Amniotic stem cell (primary cell): ENCODE measurements at places on chromosomes 7 and 10.
A peak's percentile ranks its signal among the peaks of the same experiment; 100 is the strongest.

- no peak for DNase-seq
These were observed 5.8 kb upstream of the FHIP2A start for GRCh38 chr10:114815791-114816190.

DNA sequence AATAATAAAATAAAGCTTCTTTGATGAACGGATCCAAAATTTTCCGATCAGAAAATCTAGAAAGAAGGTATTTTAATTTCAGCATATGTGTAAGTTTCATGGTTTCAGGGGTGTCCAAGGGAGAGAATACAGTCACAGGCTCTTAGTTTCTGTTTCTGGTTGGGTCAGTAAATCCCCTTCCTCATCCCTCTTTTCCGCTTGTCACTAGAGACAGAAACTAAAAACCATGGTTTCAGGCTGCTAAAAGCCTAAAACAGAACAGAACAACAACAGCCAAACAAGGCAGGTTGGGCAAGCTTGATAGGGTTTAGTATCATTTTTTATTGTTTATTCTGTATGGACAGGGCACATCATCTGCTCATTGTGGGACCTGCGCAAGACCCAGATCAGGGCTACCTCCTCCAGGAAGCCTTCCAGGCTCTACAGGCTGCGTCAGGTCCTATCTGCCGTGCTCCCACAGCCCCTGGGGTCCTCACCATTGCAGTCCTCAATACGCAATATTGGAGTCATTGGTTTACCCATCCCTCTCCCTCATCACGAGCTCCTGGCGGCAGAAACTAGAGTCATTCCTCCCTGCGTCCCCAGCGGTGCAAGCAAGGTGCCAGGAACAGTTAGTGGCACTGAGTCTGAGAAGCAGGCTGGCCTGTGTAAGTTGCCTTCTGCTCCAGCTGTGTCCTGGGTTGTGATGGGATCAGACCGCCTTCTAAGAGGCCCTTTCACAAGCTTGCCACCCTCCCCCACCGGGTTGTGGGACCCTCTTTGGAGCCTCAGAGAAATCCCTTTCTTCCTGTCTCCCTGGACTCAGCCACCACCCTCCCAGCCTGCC lies 70.2 kb upstream of the CUX1 start:
- DNase-seq, result no peak

DNA sequence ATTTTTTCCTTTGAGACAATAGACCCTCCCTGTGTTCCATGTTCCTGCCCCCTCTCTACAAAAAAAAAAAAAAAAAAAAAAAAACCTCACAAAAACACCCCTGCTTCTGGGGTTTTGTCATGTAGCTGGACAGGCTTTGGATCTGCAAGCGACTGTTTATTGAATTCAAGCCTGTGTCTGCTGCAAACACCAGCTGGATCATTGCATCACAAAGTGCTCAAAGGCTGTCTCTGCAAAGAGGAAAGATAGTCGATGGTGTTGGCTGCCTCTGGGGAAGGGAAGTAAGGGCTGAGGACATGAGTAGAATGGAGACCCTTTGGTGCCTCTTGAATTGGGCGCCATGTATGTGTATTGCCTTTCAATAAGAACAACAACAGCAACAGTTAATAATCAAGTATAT lies 471.2 kb downstream of the PLXNA4 start:
- no peak for DNase-seq

DNA sequence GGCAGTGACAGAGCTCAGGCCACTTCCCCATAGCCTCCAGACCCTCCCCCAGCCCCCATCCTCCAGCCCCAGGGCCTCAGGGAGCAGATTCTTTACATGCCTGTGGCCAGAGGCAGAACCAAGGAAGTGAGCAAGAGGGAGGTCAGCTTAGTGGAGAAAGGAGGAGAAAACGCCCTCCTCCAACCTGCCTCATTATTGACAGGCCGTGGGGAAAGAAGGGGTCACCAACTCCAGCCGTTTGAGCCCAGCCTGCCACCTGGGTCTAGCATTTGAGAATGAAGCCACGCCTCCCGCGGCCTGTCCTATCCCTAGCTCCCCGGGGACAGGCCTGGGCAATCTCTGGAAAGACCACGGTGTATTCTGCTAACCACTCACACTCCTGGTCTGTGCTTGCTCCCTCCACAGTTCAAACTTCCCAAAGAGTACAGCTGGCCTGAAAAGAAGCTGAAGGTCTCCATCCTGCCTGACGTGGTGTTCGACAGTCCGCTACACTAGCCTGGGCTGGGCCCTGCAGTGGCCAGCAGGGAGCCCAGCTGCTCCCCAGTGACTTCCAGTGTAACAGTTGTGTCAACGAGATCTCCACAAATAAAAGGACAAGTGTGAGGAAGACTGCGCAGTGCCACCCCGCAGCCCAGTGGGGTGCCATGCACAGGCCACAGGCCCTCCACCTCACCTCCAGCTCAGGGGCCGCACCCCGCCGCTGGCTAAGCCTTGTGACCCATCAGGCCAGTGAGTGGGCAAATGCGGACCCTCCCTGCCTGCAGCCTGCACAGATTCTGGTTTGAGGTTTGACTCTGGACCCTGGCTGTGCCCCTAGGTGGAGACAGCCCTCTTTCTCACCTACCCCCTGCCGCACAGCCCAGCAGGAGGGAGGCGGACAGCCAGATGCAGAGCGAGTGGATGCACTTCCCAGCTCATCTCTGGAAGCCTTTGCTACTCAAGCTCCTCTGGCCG lies 14.3 kb upstream of the TRIM8 start:
- peak; percentile 39 for DNase-seq

DNA sequence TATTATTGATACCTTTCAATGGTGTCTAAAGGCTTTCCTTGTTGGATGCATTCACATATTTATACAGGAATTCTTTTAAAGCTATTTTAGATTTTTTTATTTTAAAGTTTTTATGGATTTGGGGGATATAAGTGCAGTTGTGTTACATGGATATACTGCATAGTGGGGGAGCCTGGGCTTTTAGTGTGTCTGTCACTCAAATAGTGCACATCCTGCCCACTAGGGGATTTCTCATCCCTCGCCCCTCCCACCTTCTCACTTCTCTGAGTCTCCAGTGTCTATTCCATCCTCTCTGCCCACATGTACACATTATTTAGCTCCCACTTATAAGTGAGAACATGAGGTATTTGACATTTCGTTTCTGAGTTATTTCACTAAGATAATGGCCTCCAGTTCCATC lies 154.0 kb upstream of the MKI67 start:
- DNase-seq, result no peak

DNA sequence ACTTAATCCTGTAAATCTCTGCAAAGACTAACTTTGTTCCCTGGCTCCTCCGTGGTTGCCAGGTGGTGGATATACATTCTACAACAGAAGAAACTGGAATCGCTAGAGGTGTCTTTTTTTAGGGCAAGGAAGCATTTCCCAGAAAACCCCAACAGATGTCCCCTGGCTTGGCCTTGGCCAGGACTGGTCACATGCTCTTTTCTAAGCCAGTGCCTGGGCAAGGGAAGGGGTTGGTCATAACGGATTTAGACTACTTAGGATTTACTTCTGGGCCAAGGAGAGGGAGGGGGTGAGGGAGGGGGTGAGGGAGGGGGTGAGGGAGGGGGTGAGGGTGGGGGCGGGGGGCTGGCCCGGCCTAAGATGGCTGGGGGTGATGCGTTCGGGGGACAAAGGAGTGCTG lies 105.7 kb downstream of the SNX10 start:
- DNase-seq, result no peak

DNA sequence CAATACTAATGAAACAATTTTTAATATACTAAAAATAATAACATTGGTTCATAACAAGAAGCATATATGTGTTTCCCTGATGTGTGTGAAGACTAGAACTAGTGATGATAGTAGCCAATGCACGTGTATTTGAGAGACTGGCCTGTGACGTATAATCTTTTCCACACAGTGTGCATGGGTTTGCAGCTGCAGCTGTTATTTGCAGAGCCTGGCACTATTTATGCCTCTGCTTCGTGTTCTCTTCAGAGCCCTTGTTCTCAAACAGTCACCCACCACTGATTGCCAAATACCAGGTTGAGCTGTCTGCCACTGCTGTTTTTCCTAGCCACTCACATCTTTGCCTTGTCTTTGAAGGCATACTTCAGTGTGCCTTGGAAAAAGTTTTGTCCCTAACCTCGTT lies 531.7 kb downstream of the ETV1 start:
- no peak for DNase-seq

GRCh38 chr7:116348346-116348745 lies 138.0 kb downstream of the TES start:
- no peak for DNase-seq

DNA sequence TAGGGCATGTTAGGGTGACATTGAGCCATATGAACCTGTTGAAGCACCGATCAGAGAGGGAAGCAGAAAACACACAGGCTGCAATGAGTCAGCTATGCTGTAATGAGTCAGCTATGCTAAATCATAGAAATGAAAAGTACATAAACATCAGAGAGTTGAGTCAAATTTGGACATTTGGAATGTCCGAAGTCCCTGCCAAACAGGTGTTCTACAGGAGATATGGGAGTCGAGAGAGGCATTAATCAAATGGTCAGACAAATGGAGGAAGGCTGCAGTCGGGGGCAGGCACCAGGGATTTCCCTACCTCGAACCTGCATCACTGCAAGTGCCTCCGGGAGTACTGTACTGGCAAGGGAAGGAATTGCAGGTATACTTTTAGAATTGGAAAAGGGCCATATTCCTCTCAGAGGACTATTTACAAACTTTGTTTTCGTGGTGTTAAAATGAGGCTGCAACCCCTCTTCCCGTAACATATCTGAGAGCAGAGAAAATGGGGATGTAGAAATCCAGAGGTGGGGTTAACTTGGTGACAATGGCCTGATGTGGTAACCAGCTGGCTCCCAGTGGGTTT lies 8.8 kb upstream of the ZC3HAV1 start:
- DNase-seq, result no peak

DNA sequence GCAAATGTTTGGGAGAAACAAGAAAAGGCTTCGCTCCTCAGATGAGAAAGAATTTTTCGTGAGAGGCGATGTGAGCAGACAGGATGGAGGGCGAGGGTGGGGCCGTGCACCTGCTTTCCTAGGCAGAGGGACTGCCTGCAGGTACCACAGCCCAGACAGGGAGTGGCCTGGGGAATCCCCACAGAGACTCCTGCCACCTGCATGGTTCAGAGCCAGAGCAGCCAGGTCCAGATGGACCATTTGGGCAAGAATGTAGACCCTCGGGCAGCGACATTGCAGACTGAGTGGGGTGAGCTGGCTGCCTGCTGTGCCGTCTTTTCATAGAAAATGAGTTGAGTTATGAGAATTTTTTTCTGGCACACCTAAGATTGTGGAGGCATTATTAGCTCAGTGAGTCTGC lies 216.8 kb downstream of the SNX10 start:
- no peak for DNase-seq

DNA sequence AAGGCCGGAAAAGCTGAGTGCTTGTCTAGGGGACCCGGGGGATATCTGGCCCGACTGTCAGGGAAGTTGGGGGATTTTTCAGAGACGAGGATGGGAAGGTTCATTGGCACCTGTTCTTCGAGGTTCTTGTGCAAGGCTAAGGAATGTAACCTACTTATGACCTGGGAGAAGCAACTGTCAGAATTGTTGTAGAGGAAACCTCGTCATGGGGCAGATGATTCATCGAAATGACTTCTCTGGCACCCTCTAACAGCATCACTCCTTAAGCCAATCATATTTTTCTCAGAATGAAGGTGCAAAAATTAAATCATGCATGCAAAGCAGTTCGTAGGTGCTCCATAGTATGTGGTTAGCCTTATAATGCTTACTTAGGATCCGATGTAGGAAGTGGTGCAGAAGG lies 58.6 kb downstream of the PLXDC2 start:
- no peak for DNase-seq

DNA sequence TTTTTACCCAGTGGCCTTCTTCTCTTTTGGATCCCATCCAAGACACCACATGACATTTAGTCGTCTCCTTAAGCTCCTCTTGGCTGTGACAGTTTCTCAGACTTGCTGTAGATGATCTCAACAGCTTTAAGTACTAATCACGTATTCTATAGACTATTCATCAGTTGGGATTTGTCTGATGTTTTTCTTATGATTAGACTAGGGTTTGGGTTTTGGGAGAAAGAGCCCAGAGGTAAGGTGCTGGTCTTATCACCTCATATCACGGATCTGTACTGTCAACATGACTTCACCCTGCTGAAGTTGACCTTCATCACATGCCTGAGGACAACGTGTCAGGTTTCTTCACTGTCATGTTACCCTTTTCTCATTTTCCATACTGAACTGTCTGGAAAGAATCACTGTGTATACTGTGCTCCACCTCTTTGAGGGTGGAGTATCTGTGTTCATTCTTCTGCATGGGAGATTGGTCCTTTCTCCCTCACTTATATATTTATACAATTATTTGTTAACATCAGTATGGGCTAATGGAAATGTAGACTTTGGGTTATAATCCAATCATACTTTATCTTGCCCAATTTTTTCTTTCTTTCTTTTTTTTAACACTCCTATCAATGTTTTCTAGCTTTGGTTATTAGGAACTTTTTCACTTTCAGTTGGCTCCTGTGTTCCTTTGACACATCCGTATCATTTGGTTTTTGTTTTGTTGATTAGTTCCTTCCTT lies 6.4 kb upstream of the HKDC1 start:
- DNase-seq, result no peak

DNA sequence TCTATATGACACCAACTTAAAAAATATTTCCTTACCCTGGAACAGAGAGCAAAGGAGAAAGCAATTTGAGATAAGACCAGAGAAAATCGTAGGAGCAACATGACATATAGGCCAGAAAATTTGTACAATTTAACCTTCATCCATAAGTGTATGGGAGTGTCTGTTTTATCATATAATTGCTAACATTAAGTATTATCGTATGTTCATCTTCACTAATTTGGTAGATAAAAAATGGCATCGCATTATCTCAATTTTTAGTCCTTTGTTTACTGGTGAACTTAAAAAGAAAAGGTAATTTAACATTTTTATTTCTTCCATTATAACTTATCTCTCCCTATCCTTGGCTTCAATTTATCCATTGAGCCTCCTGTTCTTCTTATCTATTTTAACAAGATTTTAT lies 873.4 kb downstream of the KCNMA1 start:
- no peak for DNase-seq

DNA sequence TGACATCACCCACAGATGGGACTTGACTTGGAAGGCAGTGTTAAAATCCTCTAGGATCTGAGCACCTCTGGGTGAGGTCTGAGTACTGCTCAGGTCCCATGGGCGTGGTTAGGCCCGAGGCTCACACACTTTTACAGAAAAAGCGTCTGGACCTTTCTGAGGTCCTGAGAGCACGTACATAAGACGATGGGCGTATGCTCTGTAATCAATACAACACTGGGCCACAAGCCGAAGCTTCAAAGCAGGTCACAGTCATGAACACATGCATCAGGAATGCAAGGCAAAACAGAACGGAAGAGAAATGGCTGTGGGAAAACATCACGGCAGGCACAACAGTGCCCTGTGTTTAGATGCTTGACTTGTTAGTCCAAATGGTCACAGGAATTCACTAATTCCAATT lies 112.2 kb downstream of the LARP4B start:
- peak; percentile 56 for DNase-seq
